ENCODE measurements at places on chromosomes 5 and 9.

GRCh38 chr9:134455934-134456755, 129.9 kb downstream of the RXRA start:
- DNase-seq = peak; percentile 83

DNA sequence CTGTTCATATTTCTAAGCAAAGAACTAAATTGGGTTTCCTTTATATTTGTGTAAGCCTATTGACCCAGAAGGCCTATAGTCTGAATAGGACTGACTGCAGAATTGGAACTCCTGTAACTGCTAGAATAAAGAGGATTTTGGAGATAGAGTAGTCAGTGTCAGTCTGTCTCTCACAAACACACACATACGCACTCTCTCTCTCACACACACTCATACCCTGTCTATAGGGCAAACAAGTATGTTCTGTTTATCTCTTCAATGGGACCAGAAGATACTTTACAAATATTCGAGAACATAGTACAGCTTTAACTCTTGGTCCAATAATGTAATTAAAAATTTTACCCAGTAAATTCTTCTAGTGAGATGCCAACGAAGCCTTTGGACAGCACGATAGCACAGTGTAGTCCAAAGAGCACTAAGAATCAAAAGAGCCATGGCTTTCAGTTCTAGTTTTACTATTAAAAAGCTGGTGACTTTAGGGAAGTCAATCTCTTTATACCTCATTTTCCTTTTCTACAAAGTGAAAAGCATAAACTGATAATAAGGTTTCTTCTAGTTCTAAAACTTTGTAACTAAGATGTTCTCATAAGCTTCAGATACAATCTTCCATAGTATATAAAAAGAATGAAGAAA, 19.3 kb downstream of the ABHD17B start:
- no peak for DNase-seq

DNA sequence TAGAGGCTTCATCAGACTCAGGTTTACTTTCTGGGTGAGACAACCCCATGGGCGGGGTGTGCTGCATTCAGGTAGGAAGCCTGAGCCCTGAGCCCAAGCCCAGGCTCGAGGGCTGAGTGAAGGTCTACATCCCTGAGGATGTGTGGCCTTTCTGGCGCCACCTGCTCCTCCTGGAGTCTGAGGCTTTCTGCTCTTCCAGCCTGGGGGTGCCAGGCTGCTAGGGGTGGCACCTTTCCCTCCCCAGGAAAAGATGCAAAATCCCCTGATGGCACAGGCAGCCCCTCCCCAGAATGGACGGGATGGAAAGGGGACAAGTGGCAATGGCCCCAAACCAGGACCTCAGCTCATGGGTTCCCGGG, 44.4 kb upstream of the PRRC2B start:
- no peak for DNase-seq

- DNase-seq = no peak
Observed at GRCh38 chr5:78009937-78010527, 233.9 kb upstream of the TBCA start.

- DNase-seq = no peak
Observed at GRCh38 chr5:75961818-75962217, 121.4 kb upstream of the SV2C start.

- DNase-seq = no peak
Observed at GRCh38 chr5:158265931-158266700, 407.2 kb upstream of the CLINT1 start.

- no peak for DNase-seq
Observed at GRCh38 chr9:36088020-36088419, 48.5 kb upstream of the GLIPR2 start.

DNA sequence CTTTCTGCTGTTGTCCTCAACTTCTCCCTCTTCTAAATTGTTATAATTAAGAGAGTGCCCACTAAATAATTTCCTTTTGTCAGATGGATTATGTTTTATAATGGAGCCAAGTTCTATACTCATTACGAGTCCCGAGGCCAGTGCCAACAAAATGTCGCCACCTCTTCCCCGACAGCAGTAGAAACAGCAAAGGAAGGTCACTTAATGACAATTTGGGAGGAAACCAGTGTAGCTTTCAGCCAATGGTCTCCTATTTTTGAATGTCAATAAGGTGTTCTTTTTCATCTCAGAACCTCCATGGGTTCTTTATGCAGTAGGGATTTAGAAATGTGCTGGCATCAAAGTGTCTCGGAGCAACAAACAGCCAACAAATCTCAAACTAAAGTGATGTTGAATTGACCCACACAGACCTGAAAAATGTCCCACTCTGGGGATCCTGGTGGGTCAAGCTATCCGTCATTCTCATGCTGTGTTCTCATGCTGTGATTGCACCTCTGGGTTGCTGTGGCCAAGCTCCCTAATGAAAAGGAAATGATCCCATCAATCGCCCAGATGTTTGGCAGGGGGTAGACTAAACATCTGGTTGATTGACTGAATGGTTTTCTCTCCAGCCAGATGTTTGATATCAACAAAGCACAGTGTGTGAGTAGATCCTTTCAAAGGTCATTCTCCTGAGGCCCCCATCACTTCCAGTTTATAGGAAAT, 291.9 kb downstream of the DMAC1 start:
- no peak for DNase-seq

- no peak for DNase-seq
Observed at GRCh38 chr9:83444110-83444509, 94.1 kb downstream of the FRMD3 start.

- no peak for DNase-seq
Observed at GRCh38 chr5:179816796-179817469, 3.8 kb upstream of the SQSTM1 start.

DNA sequence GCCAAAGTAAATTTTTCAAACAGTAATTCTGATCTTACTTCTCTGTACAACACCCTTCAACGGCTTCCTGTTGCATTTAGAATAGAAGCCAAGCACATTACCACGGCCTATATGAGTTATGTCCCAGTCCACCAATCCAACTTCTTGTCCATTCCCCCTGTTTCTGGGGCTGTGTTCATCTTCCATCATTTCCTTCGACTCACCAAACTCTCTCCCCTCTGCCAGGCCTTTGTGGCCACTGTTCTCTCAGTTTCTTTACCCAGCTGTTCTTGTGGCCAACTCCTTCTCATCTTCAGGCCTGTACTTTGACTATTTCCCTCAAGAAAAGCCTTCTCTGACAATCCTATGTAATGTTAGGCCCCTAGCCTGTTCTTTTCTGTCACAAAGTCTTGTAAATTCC, 259.4 kb upstream of the EFNA5 start:
- no peak for DNase-seq

DNA sequence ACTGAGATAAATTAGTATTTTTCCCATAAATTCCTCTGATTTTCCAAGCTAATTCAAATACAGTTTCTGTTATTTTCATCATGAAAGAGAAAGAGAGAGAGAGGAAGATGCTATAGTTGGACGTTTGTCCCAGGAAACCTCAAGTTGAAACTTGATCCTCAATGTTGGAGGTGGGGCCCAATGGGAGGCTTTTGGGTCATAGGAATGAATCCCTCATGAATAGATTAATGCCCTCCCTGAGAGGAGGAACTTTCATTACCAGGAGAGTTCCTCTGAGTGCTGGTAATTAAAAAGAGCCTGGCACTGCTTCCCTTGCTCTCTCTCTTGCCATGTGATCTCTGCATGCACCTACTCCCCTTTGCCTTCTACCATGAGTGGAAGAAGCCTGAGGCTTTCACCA, 189.9 kb upstream of the SMC2 start:
- DNase-seq = no peak

- DNase-seq = no peak
Observed at GRCh38 chr5:96072138-96072790, 110.6 kb upstream of the ELL2 start.

DNA sequence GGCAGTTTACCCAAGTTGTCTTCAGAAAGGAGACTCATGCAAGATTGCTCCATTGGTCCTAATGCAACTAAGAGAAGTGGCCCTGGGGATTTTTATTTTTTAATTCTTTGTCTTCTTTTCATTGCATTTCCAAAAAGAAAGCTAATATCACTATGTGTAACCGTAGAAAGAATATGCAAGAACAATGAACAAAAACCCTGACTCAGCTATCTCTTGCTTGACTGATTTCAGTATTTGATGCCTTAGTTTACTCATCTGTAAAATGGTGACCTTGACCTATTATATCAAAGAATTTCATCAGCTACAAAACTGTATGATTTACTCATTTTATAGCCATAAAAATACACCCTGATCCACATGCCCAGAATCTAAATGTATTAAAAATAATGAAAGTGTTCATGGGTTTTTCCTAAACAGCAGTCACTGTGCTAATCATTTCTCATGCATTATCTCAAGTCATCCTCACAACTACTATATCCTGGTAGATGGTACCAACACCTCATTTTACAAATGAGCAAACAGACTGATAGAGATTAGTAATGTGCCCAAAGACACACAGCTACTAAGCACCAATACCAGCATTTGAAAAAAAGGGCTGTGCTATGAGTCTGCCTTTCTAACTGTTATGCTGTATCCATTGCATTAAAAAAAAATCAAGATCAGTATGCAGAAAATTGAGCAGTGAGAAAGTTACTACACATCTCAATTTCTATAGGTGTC, 185.7 kb downstream of the MLLT3 start:
- DNase-seq = no peak

DNA sequence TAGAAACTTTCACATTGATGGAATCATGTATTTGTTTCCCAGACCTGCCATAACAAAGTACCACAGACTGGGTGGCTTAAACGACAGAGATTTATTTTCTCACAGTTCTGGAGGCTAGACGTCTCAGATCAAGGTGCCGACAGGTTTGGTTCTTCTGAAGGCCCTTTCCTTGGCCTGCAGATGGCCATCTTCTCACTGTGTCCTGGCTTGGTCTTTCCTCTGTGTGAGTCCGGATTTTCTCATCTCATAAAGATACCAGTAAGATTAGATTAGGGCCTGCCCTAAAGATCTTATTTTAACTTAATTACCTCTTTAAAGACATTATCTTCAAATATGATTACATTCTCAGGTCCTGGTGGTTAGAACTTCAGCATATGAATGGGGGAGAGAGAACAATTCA, 5.8 kb downstream of the USP20 start:
- no peak for DNase-seq

DNA sequence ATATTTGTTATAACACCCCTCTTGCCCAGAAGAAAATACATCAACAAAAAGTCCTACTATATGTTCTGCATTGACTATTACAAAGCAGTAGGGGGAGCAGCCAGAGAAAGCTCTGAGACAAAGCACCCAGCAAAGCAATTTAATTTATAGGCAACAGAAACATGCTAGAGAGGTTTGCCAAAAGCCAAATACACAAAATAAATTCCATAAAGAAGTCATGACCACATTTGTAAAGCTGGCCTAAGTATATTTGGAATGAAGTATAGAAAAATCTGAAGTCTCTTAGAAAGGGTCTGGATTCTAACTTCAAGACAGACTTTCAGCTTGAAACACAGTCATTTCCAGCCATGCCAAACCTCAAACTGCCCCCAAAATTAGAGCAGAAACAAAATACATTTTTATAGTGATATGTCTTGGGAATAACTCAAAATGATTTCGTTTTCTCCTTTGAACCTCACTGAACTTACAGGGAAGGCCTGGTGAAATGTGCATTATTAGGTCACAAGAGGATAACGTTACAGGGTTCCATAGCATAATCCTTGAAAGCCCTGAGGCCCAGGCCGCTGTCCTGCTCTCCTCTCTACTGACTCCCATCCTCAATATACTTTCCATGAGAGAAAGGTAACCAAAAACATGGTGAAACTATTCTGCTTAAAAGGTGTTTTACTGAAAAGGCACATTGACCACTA, 451.8 kb downstream of the RAB3C start:
- DNase-seq = peak; percentile 66

- no peak for DNase-seq
Observed at GRCh38 chr5:88388476-88389337, 120.1 kb upstream of the TMEM161B start.

DNA sequence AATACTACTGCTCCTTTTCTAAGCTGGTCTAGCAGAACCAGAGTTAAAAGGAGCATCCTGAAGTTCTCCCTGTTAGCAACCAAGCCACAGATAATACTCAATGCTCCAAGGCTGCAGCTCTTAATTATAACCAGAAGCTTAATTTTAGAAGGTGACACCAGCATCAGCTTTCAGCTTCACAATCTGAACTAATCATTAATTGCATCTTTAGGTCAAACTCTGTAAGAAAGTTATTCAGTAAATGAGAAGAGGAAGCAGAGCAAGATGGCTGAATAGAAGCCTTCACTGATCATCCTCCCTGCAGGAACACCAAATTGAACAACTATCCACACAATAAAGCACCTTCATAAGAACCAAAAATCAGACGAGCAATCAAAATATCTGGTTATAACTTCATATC, 38.5 kb downstream of the APBA1 start:
- DNase-seq = no peak

GRCh38 chr5:123303802-123304201, 119.4 kb downstream of the CEP120 start:
- DNase-seq = no peak

DNA sequence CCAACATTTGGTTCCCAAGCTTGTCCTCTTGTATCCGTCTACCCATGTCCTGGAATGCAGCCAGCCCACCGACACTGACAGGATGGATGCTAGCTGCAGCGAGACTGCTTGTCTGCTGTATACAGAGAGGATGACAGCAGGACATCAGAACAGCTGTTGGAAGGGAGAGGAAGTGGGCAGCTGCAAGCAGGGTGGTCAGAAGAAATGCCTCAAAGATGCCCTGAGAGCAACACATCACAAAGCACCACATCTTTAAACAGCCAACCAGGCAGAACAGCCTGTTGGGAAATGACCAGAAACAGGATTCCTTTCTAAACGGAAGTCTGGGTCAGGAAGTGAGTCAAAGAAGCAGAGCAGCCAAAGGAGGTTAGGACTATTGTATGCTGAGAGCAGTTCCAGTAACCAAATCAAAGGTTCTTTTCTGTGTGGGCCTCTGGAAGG, 219.1 kb downstream of the NDUFS4 start:
- no peak for DNase-seq

DNA sequence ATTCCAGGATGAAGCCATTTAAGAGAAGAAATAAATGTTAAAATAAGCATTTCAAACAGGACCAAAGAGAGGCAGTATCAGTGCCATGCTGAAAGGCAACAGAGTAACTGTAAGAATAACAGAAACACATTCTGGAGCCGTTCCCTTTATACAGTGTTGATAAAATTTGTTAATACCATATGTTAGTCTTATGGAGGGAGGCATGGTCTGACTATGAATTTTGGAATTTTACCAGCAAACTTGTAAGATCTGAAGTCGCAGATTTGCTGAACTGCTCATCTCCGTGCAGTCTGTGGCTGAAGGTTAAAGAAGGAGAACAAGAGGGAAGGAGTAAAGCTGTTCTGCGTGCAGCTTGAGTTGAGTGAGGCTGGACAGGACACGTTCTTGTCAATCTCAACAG, 508.4 kb downstream of the NFIB start:
- DNase-seq = no peak

DNA sequence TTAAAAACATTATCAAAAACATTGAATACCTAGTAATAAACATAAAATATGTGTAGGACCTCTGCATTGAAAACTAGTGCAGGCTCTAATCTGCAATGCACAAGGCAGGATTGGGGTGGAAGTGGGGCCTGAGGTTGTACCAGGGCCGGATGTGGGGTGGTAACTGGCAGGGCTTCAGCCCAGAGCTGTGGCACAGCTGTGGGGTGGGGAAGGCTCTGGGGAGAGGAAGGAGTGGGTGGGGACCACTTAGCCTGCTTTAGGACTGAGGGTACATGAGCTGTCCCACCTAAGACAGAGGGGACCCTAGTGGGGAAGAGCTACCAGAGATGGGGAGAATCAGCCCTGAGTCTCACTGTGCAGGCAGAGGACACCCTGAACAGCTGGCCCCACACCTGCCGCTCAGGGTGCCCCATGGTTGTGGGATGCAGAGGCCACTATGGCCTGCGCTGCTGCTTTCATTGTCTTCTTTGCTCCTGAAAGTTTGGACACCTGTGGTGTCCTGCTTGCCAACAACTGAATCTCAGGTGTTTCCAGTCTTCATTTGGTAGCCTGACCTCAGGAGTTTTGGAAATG, 311.4 kb downstream of the TLE4 start:
- DNase-seq = peak; percentile 66
